ENCODE measurements at places on chromosomes 13 and 19.

DNA sequence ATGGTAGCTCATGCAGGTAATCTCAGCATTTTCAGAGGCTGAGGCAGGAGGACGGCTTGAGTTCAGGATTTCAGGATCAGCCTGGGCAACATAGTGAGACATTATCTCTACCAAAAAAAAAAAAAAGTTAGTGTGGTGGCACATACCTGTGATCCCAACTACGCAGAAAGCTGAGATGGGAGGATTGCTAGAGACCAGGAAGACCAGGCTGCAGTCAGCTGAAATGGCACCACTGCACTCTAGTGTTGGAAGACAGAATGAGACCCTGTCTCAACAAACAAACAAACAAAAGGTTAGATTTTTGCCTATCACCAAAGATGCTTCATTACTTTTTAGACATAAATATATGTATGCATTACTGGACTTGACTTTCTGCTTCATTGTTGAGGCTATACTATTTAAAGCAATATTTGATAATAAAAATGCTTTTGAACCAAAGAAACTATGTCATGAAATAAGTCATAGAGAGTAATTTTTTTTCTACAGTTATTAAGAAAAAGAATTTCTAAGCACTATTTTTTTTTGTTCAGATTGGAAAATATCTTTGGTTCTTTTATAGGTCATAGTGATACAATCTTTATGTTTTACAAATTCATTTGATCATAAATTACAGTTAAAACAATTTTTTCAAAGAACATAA, 1180.1 kb upstream of the ATXN8OS start:
- peak; percentile 11 for DNase-seq

DNA sequence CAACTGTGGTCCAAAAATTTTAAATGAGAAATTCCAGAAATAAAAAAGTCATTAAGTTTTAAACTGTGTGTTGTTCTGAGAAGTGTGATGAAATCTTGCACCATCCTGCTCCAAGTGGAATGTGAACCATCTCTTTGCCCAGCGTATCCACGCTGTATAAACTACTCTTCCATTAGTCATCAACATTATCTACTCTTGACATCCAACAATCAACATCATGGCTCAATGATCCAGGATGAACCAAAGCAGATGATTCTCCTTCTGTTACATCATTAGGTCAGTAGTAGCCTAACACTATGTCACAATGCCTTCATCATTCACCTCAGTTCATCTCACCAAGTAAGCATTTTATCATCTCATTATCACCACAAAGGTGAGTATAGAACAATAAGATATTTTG, 55.3 kb downstream of the SUCLA2 start:
- peak; percentile 92 for DNase-seq

DNA sequence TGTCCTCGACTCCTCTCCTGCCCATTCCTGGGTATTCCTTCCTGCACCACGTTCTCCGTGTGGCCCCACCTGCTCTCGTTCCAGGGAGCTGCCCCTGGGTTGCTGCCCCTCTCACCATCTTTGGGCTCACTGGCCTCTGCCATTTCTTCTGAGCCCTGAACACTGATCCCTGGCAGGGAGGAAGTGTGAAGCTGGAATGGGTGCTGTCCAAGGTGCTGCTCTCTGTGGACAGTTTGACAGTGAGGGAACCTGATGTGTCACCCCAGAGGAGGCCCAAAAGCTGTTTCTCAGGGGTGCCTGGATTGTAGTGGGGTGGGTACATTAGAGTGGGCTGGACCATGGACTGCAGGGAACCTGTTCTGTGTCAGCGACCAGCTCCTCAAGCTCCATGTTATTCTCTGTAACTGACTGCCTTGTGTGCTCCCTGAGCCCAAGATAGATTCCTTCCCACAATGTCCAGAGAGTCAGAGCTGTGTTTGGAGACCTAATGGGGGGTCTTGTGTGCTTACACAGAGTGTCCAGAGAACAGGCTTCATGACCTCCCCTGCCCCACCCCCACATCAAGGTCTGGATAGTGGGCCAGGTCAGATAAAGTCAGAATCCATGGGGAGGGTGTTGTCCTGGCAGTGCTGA, 7.2 kb upstream of the CEACAM8 start:
- peak; percentile 50 for DNase-seq

- DNase-seq, result no peak
These were observed 283.1 kb downstream of the COG6 start for GRCh38 chr13:39938596-39938995.

DNA sequence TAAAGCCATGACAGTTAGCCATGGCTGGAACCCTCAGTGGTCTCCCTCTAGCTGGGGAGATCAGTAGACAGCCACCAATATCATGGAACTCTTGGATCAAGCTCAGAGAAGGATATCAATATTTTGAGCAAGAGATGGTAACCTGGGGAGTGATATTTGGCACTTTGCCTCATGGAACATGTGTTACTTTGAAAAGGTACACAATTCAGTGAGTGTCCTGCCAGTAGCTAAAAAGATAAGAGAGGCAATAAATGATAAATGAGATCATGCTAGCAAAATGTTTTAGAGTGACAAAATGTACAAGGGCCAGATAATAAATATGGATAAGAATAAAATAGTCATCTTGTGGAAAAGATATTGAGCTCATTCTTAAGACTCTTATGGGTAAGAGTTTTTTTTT, 1618.7 kb downstream of the OLFM4 start:
- DNase-seq, result no peak

DNA sequence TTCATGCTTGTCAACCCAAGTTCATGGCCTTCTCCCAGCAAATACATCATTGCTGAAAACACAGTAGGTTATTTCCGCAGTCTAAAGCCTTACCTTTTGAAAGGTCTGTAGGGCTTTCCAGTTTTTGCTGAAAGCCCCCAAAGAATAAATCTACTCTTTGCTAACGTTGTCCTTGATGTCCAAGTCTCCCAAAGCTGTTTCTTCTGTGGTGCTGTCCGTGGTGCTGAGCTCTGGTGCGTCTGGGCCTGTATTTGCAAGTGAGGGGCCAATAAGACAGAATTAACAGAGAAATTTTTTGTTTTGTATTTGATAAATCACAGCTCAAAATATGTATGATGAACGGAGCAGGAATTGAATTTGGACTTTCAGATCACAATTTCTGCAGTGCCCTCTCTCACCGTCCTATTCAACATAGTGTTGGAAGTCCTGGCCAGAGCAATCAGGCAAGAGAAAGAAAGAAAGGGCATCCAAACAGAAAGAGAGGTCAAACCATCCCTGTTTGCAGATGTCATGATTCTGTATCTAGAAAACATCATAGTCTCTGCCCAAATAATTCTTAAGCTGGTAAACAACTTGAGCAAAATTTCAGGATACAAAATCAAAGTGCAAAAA, 9.8 kb upstream of the LGALS16 start:
- peak; percentile 33 for DNase-seq

- peak; percentile 85 for DNase-seq
These were observed 1.1 kb upstream of the KCTD15 start for GRCh38 chr19:33795370-33796163.

- peak; percentile 64 for DNase-seq
These were observed 4.2 kb downstream of the LGALS7B start for GRCh38 chr19:38793177-38793576.

DNA sequence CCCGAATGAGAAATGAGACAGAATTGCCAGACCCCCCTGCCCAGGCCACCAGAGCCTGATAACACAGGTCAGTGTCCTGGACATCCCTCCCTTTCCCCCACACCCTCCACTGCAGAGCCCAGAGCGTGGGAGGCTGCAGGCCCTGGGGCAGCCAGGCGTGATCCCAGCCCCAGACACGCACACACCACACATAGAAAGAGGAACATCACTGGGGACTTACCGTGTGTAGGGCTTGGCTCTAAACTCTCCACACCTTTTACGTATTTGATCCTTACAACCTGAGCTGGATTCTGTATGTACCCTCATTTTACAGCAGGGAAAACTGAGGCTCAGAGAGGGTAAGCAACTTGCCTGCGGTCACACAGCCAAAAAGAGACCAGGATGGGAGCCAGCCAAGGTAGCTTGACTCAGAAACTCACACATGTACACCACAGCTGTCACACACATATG, 334 bp upstream of the ANGPTL6 start:
- no peak for DNase-seq

DNA sequence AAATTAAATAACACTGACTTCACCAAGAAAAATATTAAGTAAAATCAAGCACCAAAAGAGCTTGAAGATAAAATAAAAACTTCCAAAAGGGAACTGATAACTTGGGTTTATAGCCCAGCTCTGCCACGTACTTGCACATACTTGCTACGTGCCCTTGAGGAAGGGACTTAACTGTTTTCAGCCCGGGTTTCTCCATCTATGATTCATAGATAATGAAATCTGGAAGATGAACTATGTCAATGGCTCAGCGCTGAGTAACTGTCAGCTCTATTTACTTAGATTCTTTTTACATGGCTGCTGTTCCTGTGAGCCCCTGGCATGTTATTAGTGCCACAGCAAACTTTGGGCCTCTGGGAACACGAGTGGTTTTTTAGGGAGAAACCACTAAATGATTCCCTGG, 9.6 kb upstream of the ZC3H13 start:
- peak; percentile 60 for DNase-seq

DNA sequence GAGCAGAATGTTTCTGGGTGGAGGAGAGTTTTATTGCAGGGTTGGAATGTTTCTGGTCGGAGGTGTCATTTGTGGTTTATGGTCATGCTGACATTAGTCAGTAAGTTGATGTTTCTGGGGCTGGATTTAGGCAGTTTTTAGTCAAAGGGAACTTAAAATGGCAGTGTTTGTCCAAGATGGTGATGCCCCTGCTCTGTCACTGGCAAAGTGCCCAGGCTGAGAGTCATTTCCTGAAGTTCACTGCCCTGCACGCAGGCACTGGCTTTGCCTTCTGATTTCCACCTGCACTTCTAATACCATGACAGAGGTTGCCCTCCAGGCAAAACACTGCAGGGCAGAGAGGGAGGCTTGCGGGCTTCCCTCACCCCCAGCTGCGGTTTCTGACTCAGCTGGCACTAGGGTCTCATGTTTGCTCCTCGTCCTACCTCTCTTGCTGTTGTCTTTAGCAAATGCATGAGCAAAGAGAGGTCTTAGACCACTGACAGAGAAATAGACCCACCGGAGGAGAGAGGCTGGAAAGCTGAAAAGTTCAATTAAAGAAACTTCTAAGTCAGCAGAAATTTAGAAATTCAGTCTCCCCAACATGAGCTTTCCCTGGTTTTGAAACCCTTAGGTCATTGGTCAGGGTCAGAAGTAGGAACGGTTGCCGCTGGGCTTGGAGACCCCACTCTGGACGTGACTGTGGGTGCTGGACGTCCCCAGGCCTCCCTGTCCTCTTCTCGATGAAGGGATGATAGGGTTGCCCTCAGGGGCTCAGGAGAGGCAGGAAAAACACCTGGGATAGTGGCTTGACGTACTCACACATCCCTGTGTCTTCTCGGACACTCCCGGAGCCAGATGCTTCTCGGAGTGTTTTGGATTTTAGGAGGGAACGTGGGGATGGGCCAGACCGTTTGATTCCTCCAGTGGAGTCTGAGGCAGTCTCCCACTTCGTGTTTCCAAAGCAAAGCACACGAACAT, 26.3 kb downstream of the TMEM255B start:
- DNase-seq, result peak; percentile 53

GRCh38 chr13:101399365-101399764, 16.9 kb downstream of the NALCN start:
- DNase-seq, result peak; percentile 42

- DNase-seq, result no peak
These were observed 179.0 kb downstream of the LACC1 start for GRCh38 chr13:44058624-44059215.

- DNase-seq, result peak; percentile 68
These were observed 20.3 kb downstream of the SPATA13 start for GRCh38 chr13:24180750-24181377.

GRCh38 chr13:60881507-60881906, 484.5 kb downstream of the TDRD3 start:
- no peak for DNase-seq

GRCh38 chr13:28012896-28013295, 24.4 kb upstream of the URAD start:
- no peak for DNase-seq

DNA sequence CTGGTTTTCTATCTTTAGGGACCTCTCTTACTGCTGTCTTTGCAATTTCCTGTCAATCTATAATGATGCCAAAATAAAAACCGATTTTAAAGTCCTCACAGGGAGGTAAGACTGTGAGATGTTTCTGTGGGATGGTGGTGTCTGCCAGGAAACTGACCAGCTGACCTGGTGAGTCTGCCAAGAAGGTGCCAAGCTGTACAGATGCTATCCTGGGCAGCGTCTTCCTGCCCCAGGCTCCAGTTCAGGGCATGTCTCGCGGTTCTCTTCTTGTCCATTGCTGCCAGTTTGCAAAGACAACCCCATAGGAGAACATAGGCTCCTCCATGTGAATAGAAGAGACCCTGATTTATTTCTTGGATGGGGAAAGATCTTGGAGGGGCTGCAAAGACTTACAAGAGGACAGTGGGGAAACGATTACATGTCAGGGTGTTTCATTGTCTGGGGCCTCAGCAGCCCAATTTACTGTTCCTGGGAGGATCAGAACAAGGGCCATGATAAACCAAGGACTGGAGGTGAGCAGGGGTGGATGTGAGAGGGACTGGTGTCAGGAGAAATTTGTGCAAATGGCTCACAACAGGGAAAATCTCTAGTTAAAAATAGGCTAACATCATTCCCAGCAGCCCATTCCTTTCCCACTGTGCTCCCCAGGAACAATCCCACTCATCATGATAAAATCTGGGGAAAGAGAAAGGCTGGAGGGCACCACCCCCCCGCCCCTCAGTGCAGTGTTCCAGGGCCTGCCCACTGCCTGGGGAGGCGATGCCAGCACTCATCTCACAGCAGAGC, 42.7 kb upstream of the VSTM2B start:
- DNase-seq, result no peak

GRCh38 chr13:91417660-91418325, 19.4 kb downstream of the GPC5 start:
- no peak for DNase-seq

DNA sequence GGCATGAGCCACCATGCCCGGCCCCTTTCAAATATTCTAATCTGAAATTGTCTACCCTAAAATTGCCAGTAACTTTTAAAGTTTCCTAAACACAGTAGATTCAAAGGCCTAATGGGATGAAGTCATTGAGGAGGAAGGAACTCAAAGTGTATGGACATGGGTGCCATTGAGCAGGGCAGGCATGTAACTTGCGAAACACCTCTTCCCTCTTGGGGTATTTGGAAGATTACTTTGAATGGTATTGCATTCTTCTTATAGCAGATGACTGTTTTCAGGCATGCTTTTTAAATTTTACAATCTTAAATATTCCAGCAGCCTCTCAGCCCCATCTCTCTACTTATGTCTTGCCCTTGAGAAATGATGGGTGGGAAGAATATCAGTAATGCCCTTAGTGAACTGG, 21.0 kb downstream of the TM9SF2 start:
- DNase-seq, result no peak

DNA sequence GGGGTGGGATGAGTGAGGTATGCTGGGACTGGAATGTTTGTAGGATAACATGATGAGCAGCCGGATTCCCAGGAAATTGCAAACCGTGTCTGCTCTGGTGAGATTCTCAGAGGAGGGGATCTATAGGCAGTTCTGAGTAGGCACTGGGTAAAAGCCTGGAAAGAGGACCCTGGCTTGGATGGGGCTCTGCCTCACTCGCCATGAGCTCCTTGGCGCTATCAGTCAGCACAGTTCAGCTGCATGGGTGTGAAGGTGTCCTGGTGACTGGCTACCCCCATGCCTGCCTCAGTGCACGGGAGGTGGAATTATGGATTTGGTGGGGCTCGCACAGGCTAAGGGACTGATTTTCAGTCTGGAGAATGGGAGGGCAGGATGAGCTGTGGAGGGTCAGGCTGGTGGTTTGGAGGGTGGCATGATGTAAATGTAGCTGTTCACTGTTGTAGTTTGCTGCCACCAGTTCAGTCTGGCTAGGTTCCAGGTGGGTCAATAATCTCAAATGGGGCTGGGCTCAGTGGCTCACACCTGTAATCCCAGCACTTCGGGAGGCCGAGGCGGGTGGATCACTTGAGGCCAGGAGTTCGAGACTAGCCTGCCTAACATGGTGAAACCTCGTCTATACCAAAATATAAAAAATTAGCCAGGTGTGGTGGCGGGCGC, 9.2 kb upstream of the ZNF627 start:
- no peak for DNase-seq

Measured in choroid plexus epithelial cell (primary cell).